ENCODE measurements at places on chromosomes 13 and 19.

DNA sequence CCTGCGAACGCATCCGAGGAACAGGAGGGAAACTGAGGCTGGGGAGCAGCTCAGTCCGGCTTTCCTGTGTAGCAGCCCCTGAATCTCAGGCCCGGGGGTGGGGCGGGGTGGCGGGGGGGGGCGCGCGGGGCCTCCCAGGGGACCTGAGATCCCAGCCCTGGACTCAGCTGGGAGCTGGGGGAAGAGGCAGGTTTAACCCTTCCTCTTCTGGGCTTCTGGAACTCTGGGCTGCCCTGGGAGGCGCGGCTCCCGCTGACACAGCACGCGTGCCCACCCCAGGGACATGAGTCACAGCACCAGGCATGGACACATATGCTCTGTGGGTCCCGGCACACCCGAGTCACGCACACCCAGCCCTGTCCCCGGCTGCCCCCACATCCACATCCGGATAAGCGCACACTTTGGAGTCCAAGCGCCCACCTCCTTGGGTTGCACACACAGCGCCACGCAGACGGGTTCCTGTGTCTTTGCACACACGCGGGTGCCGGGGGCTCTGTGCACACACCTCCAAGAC is 3.5 kb upstream of the CIRBP start:
- DNase-seq = no peak

GRCh38 chr13:52686376-52686775 is 33.7 kb downstream of the SUGT1 start:
- DNase-seq = no peak

DNA sequence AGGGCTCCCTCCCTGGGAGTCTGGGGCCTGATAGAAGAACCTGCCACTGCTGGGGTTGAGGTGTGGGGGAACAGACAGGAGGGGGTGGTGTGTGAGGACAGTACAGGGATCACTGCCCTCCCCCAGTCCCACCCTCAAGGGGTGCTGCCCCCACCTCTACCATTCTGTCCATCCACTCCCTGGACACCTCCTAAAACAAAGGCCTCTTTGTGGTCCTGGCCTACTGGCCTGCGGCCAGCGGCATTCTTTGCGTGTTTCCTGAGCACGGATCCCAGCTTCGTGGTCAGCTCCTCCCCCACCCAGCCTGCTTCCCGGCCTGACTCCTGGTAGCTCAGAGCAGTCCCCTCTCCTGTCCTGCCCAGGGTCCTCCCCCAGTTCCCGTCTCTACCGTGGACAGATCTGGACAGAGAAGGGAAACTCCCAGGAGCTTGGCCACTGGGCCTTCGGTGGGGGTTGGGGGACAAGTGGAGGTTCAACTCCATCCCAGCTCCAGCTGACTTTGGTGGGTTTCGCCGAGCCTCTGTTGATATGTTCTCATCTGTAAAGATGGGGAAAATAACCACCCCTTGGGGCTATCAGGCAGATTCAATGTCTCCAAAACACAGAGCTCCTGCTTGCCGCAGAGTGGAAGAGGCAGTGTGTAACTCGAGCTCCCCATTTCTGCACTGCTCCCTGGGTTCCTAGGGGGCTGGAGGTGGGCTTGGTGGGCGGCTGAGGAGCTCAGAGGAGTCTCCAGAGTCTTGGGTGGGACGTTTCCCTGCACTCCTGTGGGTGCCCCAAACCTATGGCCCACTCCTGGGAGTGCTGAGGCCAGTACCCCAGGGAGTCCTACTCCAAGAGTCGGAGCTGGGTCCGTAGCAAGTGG is 48.7 kb downstream of the LYL1 start:
- DNase-seq = no peak

DNA sequence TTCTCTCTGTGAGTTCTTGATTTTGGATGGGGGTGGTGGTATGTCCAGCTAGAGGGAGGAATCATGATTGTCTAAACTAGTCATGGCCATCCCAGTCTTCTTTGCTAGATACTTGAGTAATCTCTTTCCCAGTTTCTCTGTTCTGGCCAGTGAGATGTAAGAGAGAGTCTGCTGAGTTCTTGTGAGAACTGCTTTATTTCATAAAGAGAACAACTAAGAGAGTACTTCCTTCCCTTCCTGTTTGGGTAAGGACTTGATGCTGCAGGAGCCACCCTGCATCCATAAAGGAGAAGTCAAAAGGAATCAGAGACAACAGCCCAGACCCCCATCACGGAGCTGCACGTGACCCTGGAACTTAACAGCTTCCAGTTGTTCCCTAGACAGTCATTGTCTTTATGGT is 3.0 kb upstream of the RASL11A start:
- no peak for DNase-seq

DNA sequence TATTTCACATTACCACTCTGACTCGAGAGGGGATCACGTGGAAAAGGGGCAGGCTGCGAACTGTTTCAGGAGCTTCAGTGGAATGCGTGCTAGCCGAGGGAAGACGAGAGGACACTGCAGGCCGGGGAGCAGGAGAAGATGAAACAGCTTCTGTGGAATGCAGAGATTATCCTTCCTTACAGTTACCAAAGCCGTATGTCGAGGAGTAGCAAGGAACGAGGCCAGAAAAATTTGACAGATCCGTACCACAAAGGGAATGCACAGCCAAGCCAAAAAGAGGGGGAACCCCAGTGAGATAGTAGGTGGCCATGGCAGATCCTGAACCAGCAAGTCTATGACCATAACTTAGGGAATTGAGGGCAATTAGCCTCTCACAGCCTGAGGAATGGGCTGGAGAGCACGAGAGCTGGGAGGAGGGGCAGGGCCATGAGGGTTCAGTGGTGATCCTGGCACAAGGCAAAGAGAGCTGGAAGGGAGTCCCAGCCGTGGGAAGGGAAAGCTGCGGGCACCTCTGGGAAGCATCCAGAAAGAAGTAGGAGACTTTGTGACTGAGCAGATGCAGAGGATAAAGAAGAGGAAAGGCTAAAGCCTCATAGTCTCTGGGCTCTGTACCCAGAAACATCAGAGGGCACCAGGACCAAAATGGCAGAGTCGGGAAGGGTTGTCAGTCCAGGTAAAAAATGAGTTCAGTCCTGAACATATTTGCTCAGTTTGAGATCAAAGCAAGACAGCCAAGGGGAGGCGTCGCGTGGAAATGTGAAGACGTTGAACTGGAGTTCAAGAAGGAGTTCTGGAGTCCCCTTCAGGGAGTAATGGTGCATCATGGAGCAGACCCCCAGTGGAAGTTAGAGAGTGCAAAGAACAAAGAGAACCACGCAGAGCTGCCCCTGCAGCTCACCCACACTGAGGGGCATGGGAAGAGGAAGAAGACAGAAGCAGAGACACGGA is 5.1 kb downstream of the COL4A1 start:
- no peak for DNase-seq

- DNase-seq = no peak
These were observed 337 bp upstream of the FXYD7 start for GRCh38 chr19:35142606-35143230.

Measured in NCI-H2107 (cell line).